Germinal center (tissue), 1 donor: ENCODE measurements at places on chromosomes 1 and 21.

DNA sequence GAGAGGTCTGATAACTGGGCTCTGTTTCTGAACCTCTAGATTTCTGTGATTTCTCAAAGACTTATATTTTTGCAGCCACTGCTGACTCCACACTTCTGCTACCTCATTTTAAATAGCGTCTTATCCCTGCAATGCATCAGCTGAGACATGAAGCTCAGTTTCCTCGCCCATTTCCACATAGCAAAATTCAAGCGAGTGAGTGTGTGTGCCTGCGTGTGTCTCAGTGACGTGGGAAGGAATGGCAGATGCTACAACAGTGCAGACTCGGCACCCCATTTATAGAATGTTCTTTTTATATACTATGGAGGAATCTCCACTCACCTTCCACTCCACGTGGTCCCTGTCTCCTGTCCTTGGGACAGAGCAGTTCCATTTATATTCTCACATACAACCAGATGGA lies 35.7 kb downstream of the ZMYND12 start:
- no peak for DNase-seq

DNA sequence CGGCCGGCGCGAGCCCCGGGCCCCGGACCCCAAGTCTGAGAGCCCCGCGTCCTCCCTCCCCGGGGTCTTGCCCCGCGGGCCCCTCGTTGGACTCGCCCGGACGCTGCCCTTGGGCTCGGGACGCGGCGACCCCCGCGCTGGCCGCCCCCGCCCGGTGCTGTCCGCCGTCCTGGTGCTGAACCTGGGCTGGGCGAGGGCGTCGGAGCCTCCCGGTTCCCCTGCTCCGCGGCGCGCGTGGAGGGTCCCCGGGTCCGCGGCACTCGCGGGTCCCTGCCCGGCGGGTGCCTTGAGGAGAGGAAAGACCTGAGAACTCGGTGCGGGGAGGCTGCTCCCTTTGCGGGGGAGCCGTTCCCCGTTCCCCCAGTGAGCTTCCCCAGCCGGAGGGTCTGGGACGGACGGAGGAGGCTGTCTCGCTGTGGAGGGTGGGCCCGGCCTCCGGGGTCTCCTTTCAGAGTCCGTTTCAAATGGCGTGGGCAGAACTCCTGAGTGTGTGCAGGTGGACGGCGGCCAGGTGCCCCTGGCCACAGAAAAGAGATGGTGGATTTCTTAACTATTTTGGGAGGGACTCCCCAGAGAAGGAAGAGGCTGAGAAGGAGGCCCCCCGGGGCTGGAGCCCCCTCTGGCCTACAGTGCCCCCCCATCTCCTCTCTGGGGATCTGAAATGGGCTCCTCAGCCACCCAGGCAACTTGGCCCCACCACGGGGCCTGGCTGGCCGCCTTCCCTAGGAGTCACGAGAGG lies 595 bp downstream of the GABRD start:
- no peak for DNase-seq

DNA sequence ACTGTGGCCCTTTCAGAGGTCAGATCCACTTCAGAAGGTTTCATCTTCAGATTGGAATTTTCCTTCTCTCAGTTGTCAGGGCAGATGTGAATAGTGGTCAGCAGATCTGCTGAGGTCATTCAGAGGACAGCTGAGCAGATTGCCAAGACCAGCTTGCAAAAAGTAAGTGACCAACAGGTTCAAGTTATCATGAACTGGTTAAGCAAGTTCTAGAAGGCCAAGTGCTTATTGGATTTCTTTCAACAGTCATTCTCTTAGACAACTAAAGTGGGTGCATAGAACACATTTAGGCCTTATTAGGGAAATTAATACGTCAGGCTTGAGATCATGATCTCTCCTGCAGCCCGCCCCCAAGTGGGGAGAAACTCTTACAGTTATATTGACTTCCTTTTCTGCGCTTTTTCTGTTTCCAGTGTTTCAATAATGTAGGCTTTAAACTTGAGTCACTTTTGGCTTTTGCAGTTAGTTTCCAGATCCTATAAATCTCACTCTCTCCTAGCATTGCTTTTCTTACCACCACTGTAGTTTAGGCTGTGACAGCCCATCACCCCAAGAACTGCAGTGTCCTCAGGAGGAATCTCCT lies 96.4 kb downstream of the C1orf21 start:
- no peak for DNase-seq

- no peak for DNase-seq
These were observed 212.3 kb downstream of the KAZN start for GRCh38 chr1:14810595-14811361.

DNA sequence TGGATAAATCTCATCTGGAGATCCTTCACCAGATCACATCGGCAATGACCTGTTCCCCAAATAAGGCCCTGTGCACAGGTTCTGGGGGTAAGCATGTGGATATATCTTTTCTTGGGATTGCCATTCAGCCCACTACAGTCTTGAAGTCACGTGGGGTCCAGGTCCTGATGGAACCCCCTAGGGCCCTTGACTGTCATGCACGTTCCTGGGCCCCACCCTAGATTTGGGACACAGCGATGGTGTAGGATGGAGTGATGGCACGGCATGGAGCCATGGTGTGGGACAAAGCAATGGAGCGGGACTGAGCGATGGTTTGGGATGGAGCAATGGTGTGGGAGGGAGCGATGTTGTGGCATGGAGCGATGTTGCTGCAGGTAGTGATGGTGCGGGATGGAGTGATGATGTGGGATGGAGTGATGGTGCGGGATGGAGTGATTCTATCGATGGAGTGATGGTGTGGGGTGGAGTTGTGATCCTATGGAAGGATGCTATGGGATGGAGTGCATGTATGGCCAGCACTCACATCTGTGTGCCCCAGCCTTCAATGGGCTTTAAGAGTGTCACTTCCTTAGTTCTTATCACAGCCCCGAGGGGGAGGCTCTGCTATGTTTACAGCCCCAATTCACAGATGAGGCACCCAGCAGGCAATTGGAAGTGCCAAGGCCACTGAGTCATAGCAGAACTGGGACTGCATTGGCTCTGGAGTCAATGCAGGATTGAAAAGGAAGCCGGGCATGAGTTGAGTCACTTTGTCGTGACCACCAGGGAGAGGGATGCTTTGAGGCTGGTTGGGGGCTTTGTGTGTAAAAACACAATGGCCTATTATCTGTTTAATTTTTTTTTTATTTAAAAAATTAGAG lies 97.0 kb upstream of the C1orf174 start:
- no peak for DNase-seq

DNA sequence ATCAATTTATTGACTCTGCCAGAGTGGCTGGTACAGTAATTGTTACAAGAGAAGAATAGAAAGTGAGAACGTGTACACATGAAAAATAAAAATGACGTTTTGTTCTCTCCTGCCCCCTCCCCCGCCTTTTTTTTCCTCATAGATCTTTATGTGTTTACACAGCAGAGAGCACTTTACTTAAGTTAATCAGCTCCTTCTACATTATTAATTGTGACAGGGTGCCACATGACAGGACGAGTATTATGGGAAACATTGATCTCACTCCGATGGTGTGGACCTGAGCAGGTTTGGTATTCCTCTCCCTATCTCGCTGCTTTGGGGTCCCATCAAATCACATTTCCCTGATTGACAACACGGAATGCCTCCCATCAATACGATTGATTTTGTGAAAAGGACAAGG lies 285.7 kb downstream of the TM2D1 start:
- no peak for DNase-seq

GRCh38 chr1:35255276-35255675 lies 13.2 kb upstream of the ZMYM4 start:
- DNase-seq = no peak

DNA sequence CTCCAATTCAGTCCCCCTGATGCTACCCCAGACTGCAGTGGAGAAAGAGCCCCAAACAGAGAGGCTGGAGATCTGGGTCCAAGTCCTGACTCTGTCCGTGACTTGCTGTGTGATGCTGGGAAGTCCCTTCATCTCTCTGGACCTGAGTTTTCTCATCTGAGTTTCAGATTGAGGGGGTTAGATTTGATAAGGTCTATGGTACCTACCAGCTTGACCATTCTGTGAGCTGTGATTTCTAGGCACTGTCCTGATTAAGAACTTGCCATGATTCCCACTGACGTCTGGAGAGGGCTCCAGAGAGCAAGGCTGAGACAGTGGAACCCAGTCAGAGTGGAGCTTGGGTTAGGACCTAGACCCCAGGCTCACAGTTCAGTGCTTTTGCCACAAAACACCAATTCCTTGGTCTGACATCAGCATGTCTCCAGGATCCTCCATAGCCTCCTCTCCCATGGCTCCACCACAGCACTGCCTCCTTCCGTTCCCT lies 43.8 kb upstream of the DMBX1 start:
- DNase-seq = no peak

GRCh38 chr1:24957016-24957807 lies 27.1 kb upstream of the RUNX3 start:
- DNase-seq = peak; percentile 49

GRCh38 chr1:234746798-234747196 lies 136.8 kb upstream of the IRF2BP2 start:
- DNase-seq = no peak

- DNase-seq = no peak
These were observed 11.3 kb upstream of the IL22RA1 start for GRCh38 chr1:24154215-24154614.

GRCh38 chr1:154485106-154485505 lies 16.9 kb upstream of the TDRD10 start:
- DNase-seq = no peak

DNA sequence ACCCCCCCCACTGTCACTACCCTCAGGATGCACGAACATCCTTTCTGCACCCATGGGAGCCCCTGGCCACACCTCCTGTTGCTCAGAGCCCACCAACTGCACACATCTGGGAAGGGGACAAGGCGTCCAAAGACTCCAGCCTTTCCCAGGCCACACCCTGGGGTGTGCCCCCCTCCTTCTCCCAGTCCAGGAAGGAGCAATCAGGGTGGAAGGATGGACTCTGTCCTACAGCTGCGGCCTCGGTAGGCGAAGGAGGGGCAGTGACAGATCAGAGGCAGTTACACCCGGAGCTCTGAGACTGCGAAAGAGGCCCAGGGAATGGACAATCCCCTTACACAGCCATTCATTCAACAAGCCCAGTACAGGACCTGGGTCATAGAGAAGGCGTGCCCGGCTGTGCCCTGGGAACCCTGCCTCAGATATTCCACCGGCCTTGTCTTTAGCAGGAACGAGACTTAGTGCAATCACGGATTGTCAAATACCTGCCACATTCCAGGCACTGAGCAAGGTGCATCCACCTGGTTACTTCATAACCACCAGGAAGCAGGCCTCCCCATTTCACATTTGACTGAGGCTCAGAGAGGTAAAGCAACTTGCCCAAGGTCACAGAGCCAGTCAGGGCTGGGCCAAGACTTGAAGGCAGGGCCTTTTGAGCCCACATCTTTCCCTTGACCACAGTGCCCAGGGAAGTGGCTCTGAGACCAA lies 9.4 kb downstream of the HSPG2 start:
- no peak for DNase-seq

DNA sequence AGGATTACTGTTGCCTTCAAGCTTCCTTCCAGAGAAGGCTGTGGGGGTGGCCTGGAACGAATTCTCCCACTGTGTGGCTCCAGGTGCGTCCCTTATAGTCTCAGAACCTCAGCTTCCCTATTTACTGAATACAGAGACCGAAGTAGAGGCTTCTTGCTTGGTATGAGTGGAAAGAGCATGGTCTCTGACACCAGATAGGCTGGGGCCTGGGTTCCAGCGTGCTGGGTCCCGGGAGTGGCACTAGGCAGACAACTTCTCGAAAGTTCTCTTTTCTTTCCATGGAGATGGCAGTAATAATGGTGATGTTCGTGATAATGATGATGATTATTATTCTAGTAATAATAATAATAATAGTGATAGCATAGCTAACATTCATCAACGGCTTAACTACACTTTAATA lies 161.7 kb downstream of the PTPRU start:
- DNase-seq = no peak

DNA sequence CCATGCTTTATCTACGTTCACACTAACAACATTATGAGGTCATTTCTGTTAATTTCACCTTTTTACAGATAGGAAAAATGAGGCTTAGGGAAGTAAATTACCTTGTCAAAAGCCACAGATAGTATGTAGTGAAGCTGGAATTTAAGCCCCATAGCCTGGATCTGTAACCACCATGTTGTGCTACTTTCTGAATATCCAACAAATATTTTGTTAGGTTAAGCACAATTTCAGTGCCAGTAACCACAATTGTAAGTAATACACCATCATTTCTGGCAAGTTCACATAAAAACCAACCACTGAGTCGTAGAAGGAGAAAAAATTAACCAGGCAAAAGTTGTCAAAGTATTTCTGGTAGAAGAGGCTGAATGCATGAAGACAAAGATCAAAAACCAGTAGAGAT lies 593.1 kb upstream of the CAMK1G start:
- DNase-seq = no peak

- no peak for DNase-seq
These were observed 14.4 kb upstream of the CD101 start for GRCh38 chr1:116987256-116987555.

GRCh38 chr1:160367934-160368923 lies 1.4 kb downstream of the NHLH1 start:
- DNase-seq = no peak

DNA sequence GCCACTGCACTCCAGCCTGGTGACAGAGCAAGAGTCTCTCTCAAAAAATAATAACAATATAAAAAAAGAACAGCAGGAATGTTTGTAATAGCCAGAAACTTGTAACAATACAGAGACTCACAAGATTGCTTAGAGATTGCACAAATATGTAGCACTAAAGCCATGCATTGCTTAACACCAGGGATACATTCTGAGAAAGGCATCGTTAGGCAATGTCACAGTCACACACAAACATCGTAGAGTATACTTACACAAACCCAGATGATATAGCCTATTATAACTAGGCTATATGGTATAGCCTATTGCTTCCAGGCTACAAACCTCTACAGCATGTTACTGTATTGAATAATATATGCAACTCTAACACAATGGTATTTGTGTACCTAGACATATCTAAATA lies 45.3 kb downstream of the GPATCH2 start:
- no peak for DNase-seq

DNA sequence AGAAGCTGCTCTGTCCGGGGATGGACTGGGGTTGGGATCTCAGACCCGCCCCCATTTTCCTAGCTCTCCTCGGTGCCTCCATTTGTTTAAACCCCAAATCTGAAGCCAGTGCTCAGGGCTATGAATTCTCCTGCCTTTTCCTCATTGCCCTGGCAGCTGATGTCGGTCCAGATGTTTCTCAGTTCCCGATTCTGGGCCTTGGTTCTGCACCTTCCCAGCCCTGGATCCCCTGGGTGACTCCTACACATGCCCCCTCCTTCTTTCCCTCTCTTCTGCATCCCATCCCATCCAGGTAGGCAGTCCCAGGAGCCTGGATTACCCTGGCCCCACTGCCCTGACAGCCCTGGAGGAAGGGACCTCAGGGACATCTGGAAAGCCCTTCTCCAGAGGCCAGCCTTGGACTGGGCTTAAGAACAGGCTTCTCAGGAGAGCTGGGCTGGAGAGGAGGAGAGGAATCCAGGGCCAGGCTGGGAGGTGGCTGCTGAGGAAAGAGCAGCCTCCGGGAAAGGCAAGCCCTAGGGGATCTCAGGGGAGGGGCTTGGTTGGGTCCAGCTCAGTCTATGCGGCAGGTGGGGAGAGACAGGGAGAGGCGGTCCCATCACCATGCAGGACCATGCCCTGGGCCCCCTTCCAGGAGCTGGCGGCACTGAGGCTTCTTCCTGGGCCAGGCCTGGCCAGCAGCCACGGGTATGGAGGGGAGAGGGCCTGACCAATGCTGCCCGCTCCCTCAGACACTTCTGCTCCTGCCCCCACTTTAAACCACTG lies 6.8 kb upstream of the EPS8L3 start:
- no peak for DNase-seq

GRCh38 chr1:245872475-245872874 lies 634.6 kb downstream of the SMYD3 start:
- DNase-seq = no peak
